ENCODE measurements at places on chromosomes 7 and 10.
A peak's percentile ranks its signal among the peaks of the same experiment; 100 is the strongest.

DNA sequence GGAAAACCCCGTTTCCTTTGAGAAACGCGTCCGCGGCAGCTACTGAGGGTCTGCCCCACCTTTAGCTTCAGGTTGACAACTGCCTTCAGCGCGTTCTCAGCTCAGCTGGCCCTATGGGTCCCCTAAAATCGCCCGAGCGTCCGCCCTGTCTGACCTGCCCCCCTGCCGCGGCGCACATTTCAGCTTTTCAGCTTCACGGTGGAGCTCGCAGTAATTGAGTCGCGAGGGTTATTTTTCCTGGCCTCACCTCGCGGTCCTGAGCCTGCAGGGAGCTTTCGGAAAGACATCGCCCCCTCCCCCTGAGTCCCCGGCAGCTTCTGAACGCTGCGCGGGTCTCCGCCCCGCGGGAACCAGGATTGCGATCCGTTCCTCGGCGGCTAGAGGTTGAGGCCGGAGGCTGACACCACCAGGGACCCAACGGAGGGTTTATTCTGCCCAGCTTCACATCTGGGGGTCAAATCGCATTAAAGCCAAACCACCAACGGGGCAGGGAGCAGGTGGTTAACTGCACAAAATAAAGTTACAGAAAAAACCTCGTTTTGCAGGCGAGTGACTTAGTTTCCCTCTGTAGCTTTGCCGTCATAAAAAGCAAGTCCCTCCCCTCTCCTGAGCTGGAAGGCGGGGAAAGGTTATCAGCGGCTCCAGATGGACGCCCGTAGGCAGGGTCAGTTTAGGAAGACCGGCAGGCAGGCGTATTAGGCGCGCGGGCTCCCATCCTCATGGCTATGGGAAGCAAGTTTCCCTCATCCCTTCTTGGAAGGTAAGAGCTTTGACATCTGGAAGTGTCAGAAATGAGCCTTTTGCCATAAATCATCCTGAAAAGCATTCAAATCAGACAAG lies 11.0 kb downstream of the TWIST1 start:
- peak; percentile 40 for DNase-seq

DNA sequence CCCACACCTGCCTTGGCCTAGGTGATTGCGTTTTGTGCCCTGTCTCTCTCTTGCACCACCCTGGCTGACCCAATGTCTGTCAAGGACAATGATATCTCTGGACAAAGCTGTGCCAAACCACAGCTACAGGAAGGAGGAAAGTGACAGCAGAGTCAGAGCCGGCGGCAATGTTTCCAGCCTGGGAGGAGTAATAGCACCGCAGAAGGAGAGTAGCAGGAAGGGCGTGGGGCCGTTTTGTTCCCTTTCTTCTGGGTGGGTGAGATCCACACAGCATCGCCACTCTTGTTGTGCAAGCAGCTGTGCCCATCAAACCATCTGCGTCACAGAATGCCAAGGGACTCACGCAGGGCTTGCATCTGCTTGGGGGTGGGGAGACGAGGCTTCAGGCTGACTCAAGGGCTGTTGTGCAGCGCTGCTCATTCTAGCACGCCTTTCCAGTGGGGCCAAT lies 341.6 kb upstream of the AUTS2 start:
- DNase-seq: peak; percentile 67

DNA sequence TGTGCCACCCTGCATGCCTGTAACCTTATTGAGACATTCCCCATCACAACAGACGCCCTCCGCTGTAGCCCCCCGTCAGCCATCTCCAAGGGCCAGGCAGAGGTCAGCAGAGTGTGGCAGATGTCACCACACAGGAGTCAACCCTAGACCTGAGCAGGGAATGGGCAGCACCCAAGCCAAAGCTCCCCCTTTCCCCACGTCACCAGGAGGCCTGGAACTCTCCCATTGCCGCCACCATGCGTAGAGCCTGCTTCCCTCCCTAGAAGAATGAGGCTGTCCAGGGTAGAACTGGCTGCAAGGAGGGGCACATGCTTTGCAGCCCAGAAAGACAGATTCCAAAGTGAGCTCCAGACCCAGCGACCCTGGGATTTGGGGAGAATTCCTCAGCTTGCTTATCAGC lies 342.9 kb downstream of the TNS3 start:
- DNase-seq: no peak

DNA sequence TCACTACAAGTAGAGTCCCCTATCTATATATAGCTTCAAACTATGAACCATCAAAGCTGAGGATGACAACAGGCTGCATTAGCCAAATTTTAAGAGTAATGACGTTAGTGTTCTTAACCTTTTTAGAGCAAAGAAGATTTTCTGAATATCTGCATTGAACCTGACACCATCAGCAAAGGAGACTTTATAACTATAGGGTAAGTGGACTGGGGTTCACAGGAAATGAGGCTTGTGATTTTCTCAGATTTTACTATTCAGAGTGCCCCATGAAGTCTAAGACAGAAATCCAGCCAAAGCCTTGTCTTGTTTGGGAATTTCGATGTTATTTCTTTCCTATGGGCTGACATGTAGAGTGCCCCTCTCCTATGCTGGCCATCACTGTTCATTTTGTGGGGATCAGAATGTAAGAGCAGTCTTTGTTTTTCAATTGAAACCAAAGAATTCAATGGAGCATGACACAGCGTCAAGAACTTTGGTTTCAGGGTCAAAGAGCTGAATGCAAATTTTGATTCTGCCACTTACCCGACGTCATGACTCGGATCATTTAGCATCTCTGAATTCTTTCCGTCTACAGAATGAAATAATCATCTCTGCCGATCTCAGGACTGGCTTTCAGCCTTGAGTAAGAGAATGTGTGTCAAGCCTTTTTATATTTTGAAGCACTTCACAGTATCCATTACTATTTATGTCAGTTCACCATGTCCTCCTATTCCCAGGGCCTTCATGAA lies 52.7 kb downstream of the DENND11 start:
- peak; percentile 27 for DNase-seq

DNA sequence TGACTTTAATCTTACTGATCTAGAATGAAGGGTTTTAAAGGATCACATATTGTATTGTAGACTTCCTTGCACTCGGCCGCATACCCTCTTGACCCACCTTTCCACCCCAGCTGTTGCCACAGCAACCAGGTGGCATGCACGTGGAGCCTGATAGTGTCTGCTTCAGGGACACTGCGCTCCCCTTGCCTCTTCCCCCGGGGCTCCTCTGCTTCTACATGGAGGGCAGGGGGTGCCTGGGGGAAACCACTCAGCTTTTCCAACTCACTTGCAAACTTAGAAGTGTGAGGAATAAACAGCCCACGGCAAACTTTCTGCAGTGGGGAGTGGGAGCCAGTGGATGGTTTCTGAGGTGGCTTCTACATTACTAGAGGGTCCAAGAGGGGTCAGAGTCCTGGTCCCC lies 458.6 kb downstream of the PLXNA4 start:
- no peak for DNase-seq

DNA sequence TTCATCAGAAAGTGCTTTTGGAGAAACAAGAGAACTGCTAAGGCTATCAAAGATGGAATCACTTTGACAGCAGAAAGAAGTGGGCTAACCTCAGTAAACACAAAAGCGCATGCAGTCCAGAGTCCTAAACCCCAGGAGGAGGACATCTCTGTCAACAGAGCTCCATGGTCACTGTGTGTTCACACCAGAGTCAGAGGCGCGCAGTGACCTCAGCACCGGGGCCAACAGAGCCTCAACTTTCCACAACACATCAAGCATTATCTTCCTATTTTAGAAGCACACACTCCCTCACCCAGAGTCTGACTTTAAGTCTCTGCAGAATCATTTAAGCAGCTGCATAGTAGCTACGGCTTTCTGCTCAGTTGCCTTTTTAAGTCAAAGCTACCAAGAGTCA lies 195.3 kb downstream of the DIP2C start:
- no peak for DNase-seq

DNA sequence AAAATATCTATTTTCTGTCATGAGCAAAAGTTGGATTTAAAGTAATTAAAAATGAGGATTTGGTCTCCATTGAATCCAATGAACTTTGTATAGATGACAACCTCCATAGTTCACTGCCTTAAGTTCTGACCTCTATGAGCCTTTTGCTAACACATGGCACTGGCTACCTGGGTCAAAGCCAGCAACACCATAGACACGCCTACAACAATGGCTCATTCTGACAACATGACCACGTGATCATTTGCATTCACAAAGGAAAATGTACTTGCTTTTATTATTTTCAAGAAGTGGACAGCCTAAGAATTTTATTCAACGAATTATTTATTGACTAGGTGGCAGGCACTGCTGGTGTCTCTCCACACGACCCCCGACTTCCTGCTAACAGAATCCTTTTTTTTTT lies 90.6 kb downstream of the CARD11 start:
- peak; percentile 25 for DNase-seq

Measured in RPMI7951 (cell line).